Stimulated activated CD4-positive, alpha-beta T cell treated with anti-CD3 and anti-CD28 coated beads, TNF-alpha, amount 100 ng/mL, for 24 hours (primary cell): ENCODE measurements at places on chromosomes 11 and 22.
A peak's percentile ranks its signal among the peaks of the same experiment; 100 is the strongest.

GRCh38 chr11:130151196-130151595 is 8.4 kb upstream of the ST14 start:
- no peak for DNase-seq

GRCh38 chr22:45091254-45091854 is 72.4 kb upstream of the NUP50 start:
- no peak for DNase-seq

GRCh38 chr22:47630741-47631534 is 868.5 kb downstream of the TBC1D22A start:
- no peak for DNase-seq

GRCh38 chr11:64711956-64712362 is 11.0 kb downstream of the NRXN2 start:
- DNase-seq: no peak

DNA sequence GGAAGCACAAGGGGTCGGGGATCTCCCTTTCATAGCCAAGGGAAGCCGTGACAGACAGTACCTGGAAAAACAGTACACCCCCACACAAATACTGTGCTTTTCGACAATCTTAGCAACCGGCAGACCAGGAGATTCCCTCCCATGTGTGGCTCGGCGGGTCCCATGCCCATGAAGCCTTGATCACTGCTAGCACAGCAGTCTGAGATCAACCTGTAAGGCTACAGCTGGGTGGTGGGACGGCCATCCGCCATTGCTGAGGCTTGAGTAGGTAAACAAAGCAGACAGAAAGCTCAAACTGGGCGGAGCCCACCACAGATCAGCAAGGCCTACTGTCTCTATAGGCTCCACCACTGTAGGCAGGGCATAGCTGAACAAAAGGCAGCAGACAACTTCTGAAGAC is 180.2 kb upstream of the SOX6 start:
- no peak for DNase-seq

DNA sequence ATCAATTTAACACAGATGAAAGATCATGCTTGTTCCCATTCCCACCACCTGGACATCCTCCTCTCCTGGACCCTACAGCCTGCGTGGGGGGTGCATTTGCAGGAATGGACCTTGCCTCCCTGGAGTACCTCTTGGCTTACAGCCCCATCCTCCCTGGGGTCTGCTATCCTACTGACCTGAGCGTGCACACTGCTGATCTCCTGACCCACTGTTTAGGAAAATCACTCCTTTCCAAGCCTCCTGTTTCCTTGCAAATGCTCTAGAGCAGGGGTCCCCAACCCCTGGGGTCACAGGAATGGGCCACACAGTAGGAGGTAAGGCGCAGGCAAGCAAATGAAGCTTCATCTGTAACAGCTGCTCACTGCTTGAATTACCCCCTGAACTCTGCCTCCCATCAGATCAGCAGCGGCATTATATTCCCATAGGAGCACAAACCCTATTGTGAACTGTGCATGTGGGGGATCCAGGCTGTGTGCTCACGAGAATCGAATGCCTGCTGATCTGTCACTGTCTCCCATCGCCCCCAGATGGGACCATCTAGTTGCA is 88.2 kb upstream of the SEPTIN5 start:
- no peak for DNase-seq

DNA sequence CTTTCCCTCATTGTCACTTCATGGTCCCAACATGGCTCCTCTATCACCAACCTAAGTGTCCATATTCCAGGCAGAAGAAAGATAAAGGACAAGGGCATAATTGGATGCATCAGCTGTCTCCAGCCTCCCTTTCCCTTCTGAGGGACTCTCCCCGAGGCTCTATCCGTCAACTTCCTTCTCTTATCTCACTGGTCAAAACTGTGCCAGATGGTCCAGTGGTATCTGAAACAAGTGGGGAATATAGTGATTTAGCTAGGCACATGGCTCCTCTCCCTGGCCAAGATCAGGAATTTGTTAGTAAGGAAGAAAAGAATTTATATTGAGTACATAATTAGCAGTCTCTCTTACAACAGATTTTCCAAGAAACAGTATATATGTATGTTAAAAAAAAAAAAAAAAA is 12.6 kb upstream of the SPON1 start:
- no peak for DNase-seq

- no peak for DNase-seq
Observed at GRCh38 chr11:1121813-1122663, 35.7 kb upstream of the MUC5AC start.

DNA sequence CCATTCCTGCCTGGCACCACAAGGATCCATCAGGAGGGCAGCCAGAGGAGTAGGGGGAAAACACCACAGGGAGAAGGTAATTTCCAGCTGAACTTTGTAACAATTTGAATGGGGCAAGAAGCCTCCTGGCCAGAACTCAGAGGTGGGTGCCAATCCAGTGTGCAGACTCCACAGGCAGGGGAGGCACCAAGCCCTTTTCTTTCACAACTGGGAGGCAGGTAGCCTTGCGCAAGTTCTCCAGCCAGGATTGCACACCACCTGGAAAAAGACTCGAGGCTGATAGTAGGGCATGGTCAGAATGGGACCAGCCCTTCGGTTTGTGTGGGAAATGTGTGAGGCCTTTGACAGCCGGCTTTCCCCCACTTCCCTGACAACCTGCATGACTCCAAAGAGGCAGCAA is 161.9 kb upstream of the ARHGAP42 start:
- DNase-seq: no peak

- DNase-seq: no peak
Observed at GRCh38 chr22:41893591-41894375, 21.1 kb downstream of the SHISA8 start.

DNA sequence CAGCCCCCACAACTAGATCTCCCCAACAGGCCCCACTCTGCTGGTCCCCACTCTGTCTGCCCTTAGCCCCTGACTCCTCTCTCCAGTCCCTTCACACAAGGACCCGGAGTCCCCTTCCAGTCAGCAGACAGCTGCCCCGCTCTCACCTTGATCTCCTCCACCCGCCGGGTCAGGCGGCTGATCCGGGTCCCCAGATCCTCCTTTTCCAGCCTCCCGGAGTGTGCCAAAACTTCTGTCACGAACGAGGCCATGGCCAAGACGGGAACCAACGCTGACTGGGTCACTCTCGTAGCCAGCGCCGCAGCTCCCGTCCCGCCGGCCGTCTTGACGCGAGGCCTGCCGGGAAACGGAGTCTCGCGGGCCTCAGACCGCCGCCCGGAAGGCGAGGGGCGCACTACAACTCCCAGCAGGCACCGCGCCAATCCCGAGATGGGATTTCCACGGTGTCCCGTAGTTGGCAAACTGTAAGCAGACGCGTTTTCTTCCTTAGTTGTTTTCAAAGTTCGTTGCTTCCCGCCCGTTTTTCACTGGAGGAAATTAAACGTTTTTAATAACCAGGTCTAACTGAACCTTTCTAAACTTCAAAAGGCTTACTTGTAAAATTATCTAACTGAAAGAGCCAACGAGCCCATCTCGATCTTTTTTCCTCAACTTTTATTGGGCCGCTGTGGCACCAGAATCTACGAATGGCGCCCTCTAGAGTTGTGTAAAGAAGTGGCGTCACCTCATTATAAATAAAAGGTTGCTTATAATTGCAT is at the start of gene ZW10:
ZW10 (minus strand) TSS at position 277 of the 758 bp plus-strand sequence; CDS start at position 251, 26 bp downstream.
- peak; percentile 86 for DNase-seq

- no peak for DNase-seq
Observed at GRCh38 chr22:27970596-27971220, 51.7 kb upstream of the PITPNB start.

GRCh38 chr11:38824573-38824972 is 2226.5 kb upstream of the RAG2 start:
- DNase-seq: no peak

DNA sequence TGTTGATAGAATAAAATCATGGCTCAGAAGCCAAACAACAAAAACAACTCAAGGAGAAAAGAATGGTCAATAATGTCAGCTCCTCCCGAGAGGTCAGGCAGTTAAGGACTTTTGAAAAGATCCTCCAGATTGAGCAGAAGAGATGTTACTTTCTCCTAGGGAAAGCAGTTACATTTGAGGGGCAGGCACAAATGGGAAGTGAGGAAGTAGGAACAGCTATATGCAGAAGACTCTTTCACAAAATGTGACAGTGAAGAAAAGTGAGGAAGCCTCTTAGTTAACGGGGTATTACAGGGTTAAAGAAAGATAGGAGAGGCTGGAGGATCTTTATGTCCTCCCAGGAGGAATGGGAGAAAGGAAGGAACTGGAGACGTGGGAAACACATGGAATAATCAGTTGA is 3.4 kb downstream of the DCHS1 start:
- no peak for DNase-seq
